ENCODE measurements at places on chromosomes 3 and 15. TPM values are rescaled to one million over a fixed set of nuclear protein-coding genes. Genes with fewer than 3 reads are reported as not detected.

TRIM42 gene
- total RNA-seq: not detected

GOLGA8S gene
- total RNA-seq: 0.07 TPM

GRCh38 chr15:48177766-48178647 is at the start of gene MYEF2:
MYEF2 (minus strand) TSS chr15:48178295; CDS start chr15:48178237, 58 bp downstream.
- H3K4me1 ChIP-seq: no peaks in the 10 kb centered on the region
- peak within 1 kb of the TSS; percentile 71 for H3K4me3 ChIP-seq
- no peak within 1 kb of the TSS for H3K27ac ChIP-seq
- no peaks in the 10 kb centered on the region for H3K36me3 ChIP-seq
- DNase-seq: peak; percentile 57

GRCh38 chr3:160224811-160225175 is 429 bp upstream of the C3orf80 start:
- peak overlapping the region; percentile 76 for H3K4me3 ChIP-seq
- no peaks in the 10 kb centered on the region for H3K36me3 ChIP-seq
- no peak overlapping the region for H3K27ac ChIP-seq
- H3K4me1 ChIP-seq: no peaks in the 10 kb centered on the region

CERS3 gene
- total RNA-seq: not detected

DNA sequence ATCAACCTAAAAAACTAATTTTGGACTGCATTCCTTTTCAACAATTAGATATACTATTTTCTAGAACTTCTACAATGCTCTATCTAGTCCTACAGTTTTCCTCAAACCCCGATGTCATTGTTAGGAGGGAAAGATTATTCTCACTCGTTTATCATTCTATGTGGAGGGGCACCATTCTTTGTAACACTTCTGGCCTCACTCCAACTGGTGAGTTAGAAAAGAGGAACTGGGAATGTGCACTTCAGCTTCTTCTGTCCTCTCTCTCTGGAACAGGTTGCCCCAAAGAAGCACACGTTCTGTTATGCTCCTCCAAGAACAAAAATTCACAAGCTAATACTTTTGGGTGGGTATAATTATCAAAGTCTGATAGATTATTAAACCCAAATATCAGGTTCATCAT is 137.9 kb downstream of the UACA start:
- H3K4me3 ChIP-seq: no peak overlapping the region
- no peaks in the 10 kb centered on the region for H3K36me3 ChIP-seq
- no peaks in the 10 kb centered on the region for H3K4me1 ChIP-seq
- H3K27me3 ChIP-seq: no peaks in the 10 kb centered on the region
- DNase-seq: no peak

- no peak overlapping the region for H3K4me3 ChIP-seq
- H3K36me3 ChIP-seq: peaks cover 21% of the 10 kb centered on the region
- peaks cover 1% of the 10 kb centered on the region for H3K4me1 ChIP-seq
- DNase-seq: no peak
- H3K27ac ChIP-seq: no peak overlapping the region
Observed at GRCh38 chr15:100247228-100248225, 94.2 kb downstream of the ADAMTS17 start.

CNTN6 gene
- total RNA-seq: 0.10 TPM

DNA sequence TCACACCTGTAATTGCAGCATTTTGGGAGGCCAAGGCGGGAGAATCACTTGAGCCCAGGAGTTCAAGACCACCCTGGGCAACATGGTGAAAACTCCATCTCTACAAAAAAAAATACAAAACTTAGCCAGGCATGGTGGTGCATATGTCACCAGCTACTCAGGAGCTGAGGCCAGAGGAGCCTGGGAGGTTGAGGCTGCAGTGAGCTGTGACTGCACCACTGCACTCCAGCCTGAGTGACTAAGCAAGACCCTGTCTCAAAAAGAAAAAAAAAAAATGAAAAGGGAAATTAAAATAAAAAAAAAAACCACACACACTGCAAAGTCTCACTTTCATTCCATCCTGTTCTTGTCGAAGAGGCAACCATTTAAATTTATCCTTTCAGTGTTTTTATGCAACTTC is 100.8 kb upstream of the PIAS1 start:
- H3K27me3 ChIP-seq: no peaks in the 10 kb centered on the region
- H3K4me3 ChIP-seq: no peak overlapping the region

- H3K4me1 ChIP-seq: peaks cover 48% of the 10 kb centered on the region
- peak overlapping the region; percentile 74 for H3K27ac ChIP-seq
- no peaks in the 10 kb centered on the region for H3K36me3 ChIP-seq
- DNase-seq: no peak
Observed at GRCh38 chr3:188197388-188197847, 43.5 kb downstream of the LPP start.

DNA sequence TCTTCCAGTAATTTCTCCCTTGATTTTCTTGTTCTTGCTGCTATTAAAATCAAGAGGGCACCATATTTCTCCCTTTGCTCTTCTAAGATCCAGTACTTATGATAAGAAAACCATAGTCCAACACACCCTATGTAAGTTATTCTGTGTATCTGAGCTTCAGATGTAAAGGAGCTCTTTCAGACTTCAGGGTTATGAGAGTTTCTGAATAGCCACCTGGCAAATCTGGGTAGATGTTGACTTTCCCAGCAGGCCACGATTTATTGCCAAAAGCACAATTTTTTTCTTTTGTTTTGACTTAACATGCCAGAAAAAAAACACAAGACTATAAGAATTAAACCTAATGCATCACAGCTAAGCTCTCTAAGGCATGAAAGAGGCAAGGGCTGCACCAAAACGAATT is 1045.0 kb downstream of the FHIT start:
- H3K36me3 ChIP-seq: no peaks in the 10 kb centered on the region
- no peaks in the 10 kb centered on the region for H3K27me3 ChIP-seq
- no peak for DNase-seq

DNA sequence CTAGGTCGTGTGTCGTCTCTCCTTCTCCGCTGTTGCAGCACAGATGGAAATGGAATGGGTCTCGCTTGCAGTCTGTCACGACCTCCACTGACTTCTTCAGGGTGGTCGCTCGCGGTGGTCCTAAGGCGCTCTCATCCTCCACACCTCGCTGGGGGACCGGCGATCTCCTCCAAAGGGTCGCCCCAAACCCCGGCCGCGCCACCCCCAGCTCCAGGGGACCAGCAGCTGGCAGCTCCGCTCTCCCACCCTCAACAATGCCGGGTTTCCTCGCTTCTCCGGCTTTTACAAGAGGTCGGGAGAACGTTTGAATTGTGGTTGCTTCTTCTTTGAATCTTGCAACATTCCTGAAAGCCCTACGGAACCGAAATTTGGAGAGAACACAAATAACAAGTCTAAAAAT is 25.9 kb downstream of the SERP1 start:
- no peak for DNase-seq
- H3K36me3 ChIP-seq: no peaks in the 10 kb centered on the region
- no peak overlapping the region for H3K4me3 ChIP-seq
- no peaks in the 10 kb centered on the region for H3K27me3 ChIP-seq
- H3K4me1 ChIP-seq: no peaks in the 10 kb centered on the region
- H3K27ac ChIP-seq: no peak overlapping the region

DNA sequence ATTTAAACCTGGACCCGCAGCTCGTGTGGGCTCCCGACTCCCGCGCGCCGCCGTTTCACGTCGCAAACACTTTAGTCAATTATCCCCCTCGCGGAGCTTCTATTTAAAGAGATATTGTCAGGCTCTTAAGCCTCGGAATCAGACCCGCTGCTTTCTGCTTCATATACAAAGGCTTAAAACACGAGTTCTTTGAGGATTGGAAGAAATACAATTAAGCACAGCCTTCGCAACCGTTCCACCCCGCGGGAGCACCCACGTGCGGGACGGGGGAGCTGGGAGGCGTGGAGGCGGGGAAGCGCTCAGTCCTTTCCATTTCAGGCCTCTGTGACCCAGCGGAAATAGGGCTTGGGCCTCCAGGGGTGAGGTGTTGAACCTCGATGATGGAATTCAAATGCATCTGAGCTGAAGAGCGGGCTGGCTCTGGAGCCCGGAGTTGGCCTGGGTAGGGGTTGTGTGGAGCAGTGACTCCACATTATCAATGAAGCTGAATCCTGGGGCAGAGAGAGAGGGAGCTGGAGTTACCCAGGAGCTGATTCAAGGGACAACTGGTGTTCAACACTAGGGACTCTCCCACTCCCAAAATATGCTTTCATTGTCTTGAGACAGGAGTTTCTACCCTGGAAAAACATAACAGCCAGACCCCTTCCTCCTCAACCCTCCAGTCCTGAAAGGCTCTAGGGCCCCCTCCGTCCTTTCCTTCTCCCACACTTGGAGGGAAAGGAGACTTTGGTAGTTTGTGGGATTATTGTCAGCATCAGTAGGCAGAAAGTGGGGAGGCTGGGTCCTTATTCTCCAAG is 2.4 kb downstream of the ANKRD63 start:
- peaks cover 39% of the 10 kb centered on the region for H3K27me3 ChIP-seq
- peaks cover 9% of the 10 kb centered on the region for H3K4me1 ChIP-seq
- no peak overlapping the region for H3K27ac ChIP-seq
- DNase-seq: no peak
- H3K4me3 ChIP-seq: no peak overlapping the region
- H3K36me3 ChIP-seq: no peaks in the 10 kb centered on the region

LYZL4 gene
- not detected for total RNA-seq

DNA sequence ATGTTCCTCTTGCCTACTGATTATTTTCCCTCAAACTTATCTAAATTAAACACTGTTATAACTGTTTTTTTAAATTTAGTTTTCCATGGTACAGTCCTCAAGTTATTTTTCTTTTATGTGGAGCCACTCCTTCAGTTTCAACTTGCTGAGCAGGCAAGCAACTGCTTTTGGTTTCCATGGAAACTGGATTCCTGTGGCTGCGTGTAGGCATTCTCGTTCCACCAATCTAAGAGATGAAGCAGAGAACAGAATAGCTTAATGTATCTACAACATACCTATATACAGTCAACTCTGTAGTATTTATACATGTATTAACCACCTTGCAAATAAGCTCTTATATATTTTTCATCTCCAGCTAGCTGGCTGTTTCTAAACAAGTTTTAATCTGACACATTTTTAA is 25.8 kb upstream of the ANXA2 start:
- H3K36me3 ChIP-seq: peaks cover 33% of the 10 kb centered on the region
- peaks cover under 1% of the 10 kb centered on the region for H3K4me1 ChIP-seq
- H3K4me3 ChIP-seq: no peak overlapping the region
- no peaks in the 10 kb centered on the region for H3K27me3 ChIP-seq
- no peak overlapping the region for H3K27ac ChIP-seq

DNA sequence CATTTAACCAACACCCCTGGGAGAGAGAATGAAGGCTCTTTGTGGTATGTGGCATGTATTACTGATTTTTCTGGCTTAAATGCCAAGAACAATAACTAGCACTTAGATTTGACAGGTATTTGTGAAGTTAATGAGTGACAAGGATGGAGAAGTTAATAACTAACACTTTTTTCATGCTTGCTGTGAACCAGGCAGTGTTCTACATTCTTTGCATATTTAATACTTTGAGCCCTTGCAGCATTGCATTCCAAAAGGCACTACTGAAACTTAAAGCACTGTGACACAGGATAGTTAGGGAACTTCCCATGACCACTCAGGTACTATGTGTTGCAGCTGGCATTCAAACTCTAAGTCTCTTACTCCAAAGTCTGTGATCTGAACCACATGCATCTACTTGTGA is 650.6 kb downstream of the ZPLD1 start:
- H3K4me1 ChIP-seq: no peaks in the 10 kb centered on the region
- DNase-seq: no peak
- H3K27ac ChIP-seq: no peak overlapping the region
- no peak overlapping the region for H3K4me3 ChIP-seq
- no peaks in the 10 kb centered on the region for H3K27me3 ChIP-seq
- no peaks in the 10 kb centered on the region for H3K36me3 ChIP-seq

SNRPN gene
- total RNA-seq: 105 TPM

GRCh38 chr3:8532251-8532871 is 30.7 kb downstream of the LMCD1 start:
- H3K36me3 ChIP-seq: peaks cover 15% of the 10 kb centered on the region
- no peak overlapping the region for H3K4me3 ChIP-seq
- no peaks in the 10 kb centered on the region for H3K27me3 ChIP-seq

DNA sequence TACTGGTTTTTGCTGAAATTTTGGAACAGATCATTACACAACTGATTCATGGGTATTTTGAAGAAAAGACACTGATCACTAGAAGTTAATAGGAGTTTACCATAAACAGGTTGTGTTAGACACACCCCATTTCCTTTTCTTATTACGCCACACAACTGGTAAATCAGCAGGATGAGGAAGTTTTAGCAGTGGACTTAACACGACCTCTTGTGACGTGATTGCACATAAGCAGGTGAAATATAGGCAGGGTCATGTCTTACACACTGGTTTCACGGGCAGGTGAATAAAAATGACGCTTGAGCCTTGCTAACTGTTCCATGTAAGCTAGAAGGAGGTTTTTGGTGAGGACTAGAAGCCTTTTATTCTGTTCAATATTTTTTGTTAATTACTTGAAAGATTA is 27.1 kb upstream of the TPRG1 start:
- H3K4me1 ChIP-seq: peaks cover 27% of the 10 kb centered on the region
- H3K27ac ChIP-seq: peak overlapping the region; percentile 47
- H3K36me3 ChIP-seq: peaks cover 17% of the 10 kb centered on the region
- H3K27me3 ChIP-seq: no peaks in the 10 kb centered on the region

- no peak for DNase-seq
- H3K27ac ChIP-seq: no peak overlapping the region
- no peaks in the 10 kb centered on the region for H3K27me3 ChIP-seq
- H3K36me3 ChIP-seq: no peaks in the 10 kb centered on the region
- H3K4me3 ChIP-seq: no peak overlapping the region
Observed at GRCh38 chr3:27791956-27792355, 69.8 kb upstream of the EOMES start.

DNA sequence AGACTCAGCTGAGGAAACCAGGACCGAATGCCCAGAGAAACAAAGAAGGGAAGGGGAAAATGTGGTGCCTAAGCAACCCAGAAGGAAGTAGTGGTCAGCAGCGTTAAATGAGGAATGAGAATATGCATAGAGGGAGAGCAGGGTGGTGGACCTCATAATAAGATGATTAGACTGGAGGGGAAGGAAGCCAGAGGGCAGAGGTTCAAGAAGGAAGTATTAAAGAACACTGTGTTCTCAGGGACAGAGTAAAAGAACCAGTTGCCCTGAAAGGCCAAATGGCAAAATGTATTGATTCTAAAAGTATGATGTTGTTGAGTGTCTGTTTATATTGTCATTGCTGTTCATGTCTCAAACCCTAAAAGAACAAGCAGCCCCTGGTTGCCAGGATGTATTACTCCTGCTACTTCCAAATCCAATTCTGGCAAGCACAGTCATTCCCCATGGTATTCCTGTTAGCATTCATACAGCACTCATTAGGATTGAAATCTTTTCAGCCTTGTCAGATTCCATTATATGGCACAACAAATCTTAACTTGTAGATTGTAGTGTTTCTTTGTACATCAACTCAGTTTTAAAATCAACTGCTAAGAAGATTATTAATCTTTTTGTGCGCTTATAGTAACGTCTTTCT is 23.4 kb downstream of the P2RY1 start:
- H3K4me1 ChIP-seq: no peaks in the 10 kb centered on the region
- no peak overlapping the region for H3K4me3 ChIP-seq
- no peaks in the 10 kb centered on the region for H3K36me3 ChIP-seq
- no peak for DNase-seq

- H3K27ac ChIP-seq: no peak overlapping the region
- H3K4me3 ChIP-seq: no peak overlapping the region
- no peaks in the 10 kb centered on the region for H3K4me1 ChIP-seq
Observed at GRCh38 chr15:41987925-41988275, 15.5 kb upstream of the EHD4 start.

GRIP2 gene
- total RNA-seq: 8.1 TPM

- H3K36me3 ChIP-seq: no peaks in the 10 kb centered on the region
- DNase-seq: no peak
- no peaks in the 10 kb centered on the region for H3K4me1 ChIP-seq
- H3K27ac ChIP-seq: no peak overlapping the region
Observed at GRCh38 chr15:51580982-51581381, 41.6 kb downstream of the DMXL2 start.
